NCI-H510A (cell line): ENCODE measurements at places on chromosomes 2 and 18.
A peak's percentile ranks its signal among the peaks of the same experiment; 100 is the strongest.

DNA sequence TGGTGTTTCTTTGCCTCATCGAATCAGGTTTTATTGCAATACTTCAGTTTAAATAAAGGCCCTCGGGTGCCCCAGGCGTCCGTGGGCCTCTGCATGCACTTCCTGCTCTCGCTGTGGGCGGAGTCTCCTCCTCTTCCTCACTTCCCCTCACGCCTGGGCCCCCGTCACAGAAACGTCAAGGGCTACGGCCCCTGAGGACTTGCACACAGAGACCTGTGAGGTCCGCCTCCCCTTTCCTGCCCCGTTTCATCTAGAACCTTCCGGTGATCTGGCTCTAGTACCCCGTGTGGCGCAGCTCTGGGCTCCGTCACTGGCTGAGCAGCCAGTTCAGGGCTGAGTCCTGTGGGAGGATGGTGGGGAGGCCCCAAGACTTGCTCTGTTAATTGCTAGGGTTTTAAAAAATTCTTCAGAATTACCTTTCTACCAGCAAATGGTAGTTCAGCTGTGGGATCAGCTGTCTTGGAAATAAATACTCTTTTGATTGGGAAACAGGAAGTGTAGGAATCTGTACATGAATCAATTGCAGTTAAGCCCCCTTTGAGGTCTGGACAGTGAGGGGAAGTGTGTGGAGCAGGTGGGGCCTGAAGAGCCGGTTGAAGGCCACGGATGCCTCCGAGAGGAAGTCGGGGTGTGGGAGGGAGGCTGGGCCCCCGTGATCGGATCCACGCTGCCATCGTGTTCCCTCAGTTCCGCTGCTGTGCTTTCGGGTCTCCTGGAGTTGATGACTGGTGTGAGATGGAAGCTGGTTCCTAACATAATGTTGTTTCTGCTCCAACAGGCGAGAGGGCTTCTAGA lies 10.2 kb downstream of the NFATC1 start:
- DNase-seq, result no peak

- DNase-seq, result no peak
These were observed 346.4 kb upstream of the HS6ST1 start for GRCh38 chr2:128665113-128665512.

- DNase-seq, result no peak
These were observed 22.7 kb upstream of the RNF149 start for GRCh38 chr2:101331202-101331601.

DNA sequence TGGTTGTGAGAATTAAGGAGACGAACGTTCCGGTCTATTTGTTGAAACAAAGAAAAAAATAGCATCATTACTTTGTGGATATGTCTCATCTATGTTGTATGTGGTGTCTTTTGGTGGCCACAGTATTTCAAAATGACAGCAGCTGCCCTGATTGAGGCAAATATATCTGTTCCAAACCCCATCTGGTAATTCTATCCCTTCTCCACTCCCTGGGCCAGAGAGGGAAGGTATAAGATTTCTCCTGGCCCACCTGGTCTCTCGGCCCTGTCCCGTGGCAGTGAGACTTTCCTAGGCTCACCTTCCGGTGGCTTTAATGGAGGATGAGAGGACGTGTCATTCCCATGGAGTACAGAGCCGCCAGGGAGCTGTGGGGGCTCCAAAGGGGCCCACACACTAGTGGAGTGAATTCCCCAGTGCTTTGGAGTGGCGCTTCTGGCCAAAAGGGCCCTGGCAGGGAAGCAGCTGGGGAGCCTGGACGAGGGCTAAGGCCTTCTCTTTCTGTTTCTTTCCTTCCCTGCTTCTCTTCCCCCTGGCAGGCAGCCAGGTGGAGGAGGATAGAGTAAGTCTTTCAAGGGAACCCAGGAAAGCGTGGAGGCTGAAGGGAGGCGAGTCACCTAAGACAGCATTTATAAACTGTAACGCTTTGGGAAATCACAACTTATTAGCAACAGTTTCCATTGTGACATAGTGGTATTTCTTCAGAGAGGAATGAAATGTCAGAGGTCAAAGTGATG lies 5.6 kb downstream of the FOSL2 start:
- DNase-seq, result no peak

GRCh38 chr2:237538001-237538720 lies 28.2 kb upstream of the PRLH start:
- no peak for DNase-seq

- no peak for DNase-seq
These were observed 483.3 kb downstream of the PLCL1 start for GRCh38 chr2:198287706-198288105.

GRCh38 chr18:80088036-80088435 lies 21.0 kb upstream of the ADNP2 start:
- no peak for DNase-seq

DNA sequence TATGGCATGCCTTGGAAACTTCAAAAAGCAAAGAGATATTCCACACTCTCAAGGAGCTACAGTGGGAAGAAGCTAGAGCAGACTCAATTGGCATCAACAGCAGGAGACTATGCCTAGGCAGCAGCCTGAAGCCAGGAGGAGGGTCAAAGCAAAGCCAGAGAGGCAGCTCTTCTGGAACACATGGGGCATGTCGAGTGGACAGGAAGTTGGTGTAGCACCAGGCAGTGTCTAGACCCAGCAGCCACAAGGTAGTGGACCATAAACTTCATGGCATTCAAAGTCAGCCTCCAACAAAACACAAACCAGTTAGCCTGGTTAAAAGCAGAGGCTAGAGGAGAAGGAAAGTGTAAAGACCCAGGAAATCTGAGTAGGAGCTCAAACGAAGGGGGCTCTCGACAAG lies 311.2 kb upstream of the PKDCC start:
- DNase-seq, result peak; percentile 9

DNA sequence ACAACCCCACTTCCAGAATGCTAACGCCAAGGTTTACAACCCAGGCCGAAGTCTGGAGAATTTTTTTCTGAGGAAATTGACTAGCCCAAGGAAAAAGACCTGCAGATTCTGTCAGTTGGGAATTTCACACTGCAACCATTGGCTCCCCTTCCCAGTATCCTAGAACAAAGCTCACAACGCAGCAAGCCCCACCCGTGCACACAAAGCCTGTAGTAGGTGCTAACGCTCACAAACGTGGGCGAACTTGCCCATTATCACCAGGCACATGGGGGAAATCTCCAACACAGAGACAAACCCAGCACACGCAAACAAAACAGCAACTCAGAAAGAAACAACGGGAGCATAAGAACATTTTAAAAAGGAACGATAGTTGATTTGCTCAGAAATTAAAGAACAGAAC lies 265.1 kb downstream of the EIPR1 start:
- DNase-seq, result no peak

GRCh38 chr2:43041661-43042360 lies 184.6 kb downstream of the ZFP36L2 start:
- no peak for DNase-seq

DNA sequence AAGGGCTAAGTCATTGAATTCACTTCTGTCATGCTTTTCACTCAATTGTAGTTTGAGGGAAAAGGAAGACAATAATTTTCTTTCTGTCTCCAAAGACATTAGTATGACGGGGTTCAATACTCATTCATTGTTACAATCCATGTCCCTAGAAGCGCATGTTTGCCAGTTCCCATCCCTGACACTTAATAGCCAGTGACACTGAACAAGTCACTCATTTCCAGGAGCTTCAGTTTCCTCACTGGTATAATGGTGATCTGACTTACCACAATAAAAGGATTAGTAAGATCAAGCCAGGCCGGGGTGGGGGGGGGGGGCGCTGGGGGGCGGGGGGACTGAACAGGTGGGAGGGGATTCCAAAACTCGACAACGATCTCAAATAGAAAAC lies 144.8 kb upstream of the MAP3K20 start:
- DNase-seq, result peak; percentile 11

DNA sequence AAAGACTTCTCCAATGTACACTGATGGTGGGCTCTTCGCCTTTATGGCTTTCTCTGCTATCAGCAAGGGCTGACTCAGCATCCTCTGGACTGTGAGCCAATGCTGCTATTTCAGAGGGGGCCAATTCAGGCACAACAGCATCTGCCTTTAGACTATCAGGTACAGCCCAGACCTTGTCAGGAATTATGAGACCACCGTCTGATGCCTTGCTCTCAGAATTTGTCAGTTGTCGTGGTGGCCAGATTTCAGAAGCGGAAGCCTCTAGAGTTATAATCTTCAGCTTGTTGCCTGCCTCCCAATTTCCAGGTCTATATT lies 92.7 kb downstream of the ALPK2 start:
- no peak for DNase-seq

GRCh38 chr2:199230091-199230490 lies 227.6 kb downstream of the SATB2 start:
- DNase-seq, result no peak
